ENCODE measurements at places on chromosomes 16 and 17.

DNA sequence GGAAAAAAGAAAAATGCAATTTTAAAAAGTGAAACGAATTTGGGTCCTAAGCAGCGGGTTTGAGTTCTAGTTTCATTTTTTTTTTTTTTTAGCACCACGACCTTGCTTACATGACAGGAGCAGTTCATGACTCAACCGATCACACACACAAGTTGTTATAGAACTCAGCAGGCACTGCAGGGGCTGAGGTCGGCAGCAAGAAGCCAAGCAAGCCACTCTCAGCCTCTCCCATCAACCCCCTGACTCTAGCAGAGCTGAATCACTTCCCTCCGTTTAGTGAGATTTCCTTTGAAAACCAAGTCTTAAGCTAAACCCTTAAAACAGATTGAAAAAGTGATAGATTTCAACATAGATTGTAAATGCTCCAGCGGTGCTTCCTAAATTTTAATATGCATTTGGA, 520.8 kb downstream of the HAPSTR1 start:
- no peak for DNase-seq

GRCh38 chr16:76278980-76279379, 1.8 kb downstream of the CNTNAP4 start:
- peak; percentile 19 for DNase-seq

DNA sequence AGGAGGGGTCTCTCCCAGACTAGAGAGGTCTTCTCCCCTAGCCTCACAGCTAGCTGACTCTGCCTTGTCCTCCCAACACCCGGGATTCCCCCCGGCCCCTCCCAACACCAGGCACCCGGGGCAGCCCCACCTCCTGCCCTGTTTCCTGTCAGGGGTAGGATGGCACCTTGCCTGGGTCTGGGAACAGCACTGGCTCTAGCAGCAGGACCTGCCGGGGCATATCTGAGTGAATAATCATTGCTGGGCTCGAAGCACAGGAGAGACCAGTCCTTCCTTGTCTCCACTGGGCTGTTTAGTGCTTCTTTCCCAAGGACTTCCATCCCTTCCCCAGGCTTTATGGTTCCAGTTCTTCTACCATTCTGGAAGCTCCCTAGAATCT, 25.7 kb downstream of the MINK1 start:
- DNase-seq: no peak

DNA sequence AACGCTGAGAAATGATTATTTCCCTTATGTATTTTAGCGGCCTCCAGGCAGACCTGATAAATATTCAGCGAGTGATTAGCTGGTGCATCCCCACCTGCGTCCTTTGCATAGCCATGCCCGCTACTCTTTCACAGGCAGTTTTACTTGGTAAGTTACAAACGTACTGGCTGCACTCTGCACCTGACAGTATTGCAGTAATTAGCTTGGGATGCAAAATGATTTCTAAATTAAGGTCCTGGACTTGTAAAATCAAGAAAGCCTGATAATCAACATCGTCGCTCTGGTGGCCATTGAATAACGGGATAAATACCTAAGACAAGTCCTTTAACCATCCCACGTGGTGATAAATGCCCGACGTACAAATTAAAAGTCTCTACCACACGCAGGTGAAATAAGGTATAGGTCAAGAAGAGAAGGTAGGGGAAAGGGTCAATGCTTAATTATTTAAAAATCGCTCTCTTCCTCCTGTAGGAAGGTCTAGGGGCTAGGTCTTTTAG, 998 bp upstream of the PRKCA start:
- no peak for DNase-seq

DNA sequence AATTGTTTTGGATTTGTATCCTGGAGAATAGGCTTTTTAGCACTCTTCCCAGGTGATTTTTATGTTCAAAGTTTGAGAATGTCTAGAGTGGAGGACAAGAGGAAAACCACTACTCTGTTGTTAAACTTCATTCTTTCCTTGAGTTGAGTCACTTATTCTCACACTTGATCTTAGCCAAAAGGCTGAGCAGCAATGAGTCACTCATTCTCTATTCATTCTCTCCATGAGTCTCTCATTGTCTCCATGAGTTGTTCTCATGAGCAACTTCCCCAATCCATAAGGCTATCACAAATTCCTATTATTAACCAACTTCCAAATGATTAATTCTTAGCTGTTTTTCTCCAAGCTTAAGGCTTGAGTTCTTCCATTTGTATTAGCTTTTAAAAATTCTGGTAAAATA, 1393.3 kb downstream of the CDH8 start:
- DNase-seq: peak; percentile 24

DNA sequence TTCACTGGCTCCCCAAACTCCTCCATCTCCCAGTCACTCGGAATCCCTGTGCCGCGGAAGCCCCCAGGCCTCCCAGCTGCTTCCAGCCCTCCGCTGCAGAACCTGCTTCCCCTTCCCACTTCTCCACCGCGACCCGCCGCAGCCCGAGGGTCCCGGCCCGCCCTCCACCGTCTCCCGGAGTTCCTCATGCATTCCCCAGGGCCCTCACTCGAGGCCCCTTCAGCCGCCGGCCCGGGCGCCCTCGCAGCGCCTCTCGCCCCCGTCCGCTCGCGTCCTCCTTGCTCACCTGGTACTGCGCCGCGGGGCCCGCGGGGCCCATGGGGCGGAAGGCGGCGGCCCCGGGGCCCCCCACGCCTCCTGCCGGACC, 329 bp downstream of the SMARCD2 start:
- DNase-seq: no peak

DNA sequence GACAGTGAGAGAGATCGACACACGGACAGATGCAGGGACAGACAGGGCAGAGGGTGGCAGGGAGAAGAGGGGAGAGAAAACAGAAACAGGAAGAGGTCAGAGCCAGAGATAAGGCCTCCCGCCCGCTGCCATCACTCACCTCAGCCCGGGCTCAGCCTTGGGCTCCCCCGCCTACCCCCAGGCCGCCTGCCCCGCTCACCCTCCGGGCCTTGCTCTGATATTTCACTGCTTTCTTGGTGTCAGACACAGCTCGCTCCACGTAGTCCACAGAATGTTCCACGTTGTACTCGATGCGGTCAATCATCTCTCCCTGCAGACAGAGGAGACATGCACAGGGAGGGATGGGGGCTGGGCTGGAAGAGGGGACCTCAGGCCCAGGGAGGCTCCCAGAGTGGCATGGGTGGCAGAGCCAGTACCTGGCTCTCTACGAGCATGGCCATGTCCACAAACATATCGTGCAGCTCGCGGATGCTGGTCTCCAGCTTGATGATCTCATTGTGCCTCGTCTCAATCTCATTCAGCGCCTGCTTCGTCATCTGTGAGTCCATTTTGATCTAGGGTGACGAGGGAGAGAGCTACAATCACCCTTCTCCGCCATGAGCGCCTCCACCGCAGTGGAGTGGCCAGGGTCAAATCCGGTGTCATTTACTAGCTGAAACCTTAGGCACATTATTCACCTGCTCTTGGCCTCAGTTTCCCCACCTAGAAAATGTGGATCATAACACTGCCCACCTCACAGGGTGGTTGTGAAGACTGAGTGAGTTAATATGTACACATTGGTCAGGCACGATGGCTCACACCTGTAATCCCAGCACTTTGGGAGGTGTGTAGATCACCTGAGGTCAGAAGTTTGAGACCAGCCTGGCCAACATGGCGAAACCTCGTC, 8.2 kb downstream of the HSD3B7 start:
- no peak for DNase-seq

GRCh38 chr16:48384520-48385252, 527 bp downstream of the SIAH1 start:
- DNase-seq: no peak

DNA sequence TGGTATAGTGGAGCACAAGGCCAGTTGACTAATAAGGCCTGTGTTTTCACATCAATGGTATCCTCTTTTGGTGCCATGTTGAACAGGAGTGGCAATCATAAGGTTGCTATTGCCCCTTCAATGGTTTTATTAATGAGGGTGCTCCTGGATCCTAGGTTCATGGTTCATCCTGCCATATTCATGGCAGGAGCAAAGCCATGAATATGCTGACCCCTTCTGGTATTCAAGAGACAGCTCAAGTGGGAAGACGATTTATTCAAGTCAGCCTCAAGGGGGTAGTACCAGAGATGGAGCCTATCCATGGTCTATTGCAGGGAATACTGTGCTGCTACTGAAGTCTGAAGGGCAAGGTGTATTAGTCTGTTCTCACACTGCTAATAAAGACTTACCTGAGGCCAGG, 2.6 kb downstream of the ABCA9 start:
- no peak for DNase-seq

DNA sequence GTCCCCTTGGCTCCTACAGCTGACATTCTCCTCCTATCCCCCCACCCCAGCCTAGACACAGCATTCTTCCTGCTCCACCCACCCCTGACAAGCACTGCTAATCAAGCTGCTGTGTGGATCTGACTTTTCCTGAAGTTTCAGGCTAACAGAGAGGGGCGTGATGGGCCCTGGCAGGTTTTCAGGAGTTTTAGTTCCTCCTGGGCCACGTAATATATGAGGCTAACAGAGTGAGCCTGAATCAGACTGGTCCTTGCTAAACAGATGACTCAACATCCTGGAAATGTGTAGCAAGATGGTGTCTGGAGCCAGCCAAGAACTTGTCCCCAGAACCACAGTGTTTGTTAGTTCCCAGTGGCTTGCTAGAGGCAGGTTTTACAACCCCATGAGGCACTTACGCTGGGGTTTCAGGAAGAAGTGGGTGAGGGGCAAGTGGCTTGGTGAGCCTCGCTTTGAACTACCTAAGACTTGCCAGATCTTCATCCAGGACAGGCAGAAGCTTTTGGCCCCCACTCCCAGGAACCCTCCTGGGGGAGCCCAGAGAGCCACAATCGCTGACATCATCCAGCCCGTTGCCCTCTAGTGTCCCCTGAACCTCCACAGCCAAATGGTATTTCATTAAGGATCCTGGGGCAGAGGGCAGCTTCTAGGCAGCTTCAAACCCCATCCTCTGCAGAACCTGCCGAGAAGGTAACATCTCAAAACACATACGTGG, 15.9 kb downstream of the TMEM92 start:
- DNase-seq: peak; percentile 96

GRCh38 chr17:5283571-5284315, 1.7 kb downstream of the RABEP1 start:
- DNase-seq: no peak

DNA sequence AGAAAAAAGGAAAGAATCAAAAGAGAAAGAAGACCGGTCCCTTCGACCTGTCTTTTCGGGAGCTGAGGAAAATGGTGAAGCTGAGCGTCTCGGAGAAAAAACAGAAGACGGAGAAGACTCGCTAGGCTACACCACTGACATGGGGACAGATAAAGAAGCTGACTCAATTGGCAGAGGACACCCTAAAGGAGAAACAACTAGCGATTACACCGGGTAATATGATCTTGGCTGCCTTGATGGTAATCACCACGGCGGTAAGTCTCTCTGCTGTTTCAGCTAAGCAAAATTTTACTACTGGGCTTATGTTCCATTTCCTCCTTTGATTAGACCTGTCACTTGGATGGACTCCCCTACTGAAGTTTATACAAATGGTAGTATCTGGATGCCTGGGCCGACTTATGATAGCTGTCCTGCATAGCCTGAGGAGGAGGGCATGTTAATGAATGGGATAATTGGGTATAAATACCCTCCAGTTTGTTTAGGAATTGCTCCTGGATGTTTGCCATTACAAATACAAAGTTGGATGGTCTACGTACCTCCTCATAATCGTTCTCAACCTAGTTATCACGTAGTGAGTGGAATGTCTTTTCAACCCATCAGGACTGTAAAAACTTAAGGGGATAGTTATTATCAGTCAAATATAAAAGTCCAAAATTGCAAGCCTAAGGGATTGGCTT, 24.1 kb downstream of the ALOX15B start:
- DNase-seq: no peak

DNA sequence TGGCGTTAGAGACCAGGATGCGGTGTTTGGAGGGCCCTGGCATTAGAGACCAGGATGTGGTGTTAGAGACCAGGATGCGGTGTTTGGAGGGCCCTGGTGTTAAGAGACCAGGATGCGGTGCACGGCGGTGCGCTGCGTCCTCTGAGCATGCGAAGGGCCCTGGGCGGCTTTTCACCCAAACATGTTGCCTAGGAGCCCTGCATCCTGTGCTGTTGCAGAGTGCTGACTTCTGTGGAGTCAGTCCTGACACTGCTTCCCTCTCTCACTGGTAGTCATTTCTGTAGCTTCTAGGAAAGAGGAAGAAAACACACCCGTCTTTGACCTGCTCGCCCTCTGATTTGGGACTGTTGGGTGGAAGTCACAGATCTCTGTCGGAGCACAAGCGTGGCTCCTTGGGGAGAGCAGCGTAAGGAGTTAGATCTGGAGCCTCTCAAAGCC, 141.2 kb downstream of the LAT start:
- DNase-seq: no peak

DNA sequence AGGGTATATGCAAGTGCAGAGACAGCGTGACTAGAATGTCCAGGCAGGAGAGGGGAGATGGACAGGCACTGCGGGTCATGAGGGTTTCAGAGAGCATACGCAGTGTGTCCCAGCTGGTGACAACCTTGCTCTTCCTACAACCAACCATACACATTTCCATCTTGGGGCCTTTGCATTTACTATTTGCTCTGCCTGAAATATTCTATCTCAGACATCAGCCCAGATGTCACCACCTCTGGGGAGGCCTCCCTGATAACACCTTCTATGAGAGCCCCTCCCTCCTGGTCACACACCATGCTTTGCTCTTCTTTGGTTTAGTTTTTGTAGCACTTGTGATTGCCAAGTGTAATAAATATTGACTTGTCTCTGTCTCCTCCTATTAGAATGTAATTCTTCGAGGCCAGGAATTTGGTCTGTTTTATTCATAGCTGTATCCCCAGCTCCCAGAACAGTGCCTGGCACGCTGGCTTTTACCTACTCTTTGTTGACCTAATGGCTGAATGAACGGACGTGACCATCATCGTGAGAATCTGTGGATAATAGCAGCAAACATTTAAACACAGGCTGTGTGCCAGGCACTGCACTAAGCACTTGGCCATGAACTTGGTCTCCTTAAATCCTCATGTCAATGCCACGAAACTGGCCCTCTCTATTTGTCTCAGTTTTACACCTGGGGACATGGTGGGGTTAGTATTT, 51.9 kb downstream of the PLCG2 start:
- DNase-seq: no peak

DNA sequence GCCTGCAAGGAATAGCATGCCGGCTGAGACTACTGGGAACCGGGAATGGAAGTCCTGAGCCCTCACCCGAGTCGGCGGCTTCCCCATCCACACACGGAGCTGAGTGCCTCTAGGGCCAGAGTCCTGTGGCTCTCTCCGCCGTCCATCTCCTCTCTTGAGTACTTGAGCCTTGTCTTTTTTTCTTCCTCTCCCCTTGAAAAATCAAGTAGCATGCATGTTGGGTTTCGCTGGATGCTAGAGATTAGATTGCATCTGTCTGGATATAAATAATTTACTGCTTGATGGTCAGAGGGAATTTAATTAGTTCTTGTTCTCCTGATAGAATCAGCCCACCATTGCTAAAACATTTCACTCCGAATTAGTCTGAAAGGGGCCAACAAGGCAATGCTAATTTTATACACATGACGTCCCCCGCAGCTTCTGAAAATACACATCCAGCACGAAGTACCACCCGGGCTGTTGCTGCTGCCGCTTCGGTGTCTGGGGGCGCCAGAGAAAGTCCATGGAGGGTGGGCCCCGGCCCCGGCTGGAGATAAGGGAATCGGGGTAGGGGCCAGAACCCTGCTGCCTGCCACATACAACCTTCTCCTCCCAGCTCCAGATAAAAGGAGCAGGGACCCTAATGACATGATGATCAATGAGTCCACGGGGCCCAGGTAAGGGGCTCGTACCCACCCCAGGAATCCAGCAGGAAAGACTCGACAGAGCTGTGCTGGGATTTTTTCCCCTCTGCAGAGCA, 48.5 kb downstream of the RBFOX3 start:
- DNase-seq: no peak

GRCh38 chr16:88527186-88527936, 42.8 kb upstream of the ZC3H18 start:
- peak; percentile 11 for DNase-seq

Data from fibroblast of skin of left quadriceps (primary cell).